ENCODE measurements at places on chromosomes 7 and 10. TPM values are rescaled to one million over a fixed set of nuclear protein-coding genes. Genes with fewer than 3 reads are reported as not detected.

The NUTM2B gene
- total RNA-seq = 2.0 TPM

The PPP1R17 gene
- total RNA-seq = not detected

The CLCN1 gene
- total RNA-seq = 0.09 TPM

The MACROH2A2 gene
- total RNA-seq = 6.3 TPM

The PNLIP gene
- total RNA-seq = not detected

All from activated CD8-positive, alpha-beta memory T cell treated with anti-CD3 and anti-CD28 coated beads, Interleukin-2, amount 10 ng/mL, durations not matched to agents 7 days and 5 days (primary cell).